ENCODE measurements at places on chromosomes 7 and 10. TPM values are rescaled to one million over a fixed set of nuclear protein-coding genes. Genes with fewer than 3 reads are reported as not detected.

DNA sequence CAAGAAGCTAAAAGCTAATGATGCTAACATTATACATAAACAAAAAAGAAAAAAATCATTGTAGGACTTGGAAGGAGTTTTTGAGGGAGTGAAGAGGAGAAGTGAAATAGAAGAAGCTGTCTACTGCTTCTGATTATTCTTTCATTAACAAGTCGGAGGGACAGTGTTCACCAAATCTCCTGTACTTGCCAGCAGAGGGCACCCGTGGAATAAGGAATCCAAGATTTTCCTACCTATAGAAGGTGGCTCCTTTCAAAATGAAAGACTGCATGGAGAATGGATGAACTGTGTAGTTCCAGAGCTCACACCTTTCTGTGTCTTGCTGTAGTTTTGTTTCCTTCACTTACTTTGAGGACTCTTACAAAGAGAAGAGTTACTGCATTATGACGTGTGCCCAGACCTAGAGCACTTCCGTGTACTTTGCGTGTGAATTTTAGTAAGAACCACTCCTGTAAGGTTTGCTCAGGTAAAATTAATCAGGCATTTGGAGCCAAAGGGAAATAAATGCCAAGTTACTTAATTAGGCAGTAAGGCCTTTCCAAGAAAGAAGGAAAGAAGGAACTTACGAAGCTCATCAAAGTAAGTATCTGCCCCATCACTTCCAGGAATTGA lies 145.1 kb downstream of the SEMA3D start:
- H3K4me3 ChIP-seq = no peak overlapping the region
- no peaks in the 10 kb centered on the region for H3K36me3 ChIP-seq
- no peak overlapping the region for H3K27ac ChIP-seq
- no peaks in the 10 kb centered on the region for H3K4me1 ChIP-seq

DNA sequence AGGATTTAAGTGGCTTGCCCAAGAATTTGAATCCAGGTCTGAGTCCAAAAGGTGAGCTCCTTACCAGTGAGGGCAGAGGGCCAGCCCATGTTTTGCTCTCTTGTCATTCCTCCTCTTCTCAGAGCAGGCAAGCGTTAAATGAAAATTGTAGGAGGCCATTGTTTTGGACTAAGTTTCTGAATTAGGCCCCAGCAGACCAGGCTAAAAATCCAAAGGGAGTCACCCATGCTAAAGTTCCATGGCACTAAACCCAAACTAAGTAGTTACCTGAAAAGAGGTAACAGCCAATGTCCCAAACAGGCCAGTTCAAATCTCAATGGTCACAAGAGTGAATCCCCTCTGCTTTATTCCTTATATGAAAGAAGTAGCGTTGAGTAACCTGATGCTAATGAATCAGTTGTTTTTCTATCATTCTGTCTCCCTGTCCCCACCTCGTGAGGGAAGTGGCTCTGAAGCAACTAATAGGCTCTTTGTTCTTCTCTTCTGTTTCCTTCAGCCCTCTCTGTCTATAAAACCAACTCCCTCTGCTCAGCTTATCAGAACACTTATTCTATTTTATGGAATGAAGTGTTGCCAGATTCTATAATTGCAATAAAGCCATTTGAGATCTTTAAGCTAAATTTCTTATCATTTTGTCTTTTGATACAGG lies 17.5 kb upstream of the CDH23 start:
- H3K27ac ChIP-seq = no peak overlapping the region
- H3K27me3 ChIP-seq = no peaks in the 10 kb centered on the region
- no peaks in the 10 kb centered on the region for H3K4me1 ChIP-seq
- no peak overlapping the region for H3K4me3 ChIP-seq
- H3K36me3 ChIP-seq = no peaks in the 10 kb centered on the region

DNA sequence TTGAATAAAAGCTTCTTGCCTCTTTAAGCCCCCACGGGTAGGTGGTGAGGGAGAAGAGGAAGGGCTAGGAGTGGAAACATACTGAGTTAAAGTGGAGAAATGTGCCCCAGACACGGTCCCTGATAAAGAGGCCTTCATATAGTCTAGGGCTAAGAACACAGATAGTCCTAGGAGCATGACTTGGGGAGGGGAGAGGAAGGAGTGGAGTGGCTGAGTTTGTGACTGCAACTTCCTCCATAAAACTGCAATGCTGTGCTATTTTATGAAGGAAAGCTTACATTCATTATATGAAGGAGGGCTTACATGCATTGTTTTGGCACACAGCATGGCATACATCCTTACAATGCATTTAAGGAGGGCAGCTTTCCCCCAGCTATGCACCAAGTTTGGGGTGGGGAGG lies 1129.4 kb upstream of the LRRTM3 start:
- no peak overlapping the region for H3K27ac ChIP-seq
- no peak for DNase-seq
- H3K27me3 ChIP-seq = no peaks in the 10 kb centered on the region
- H3K4me1 ChIP-seq = no peaks in the 10 kb centered on the region
- no peak overlapping the region for H3K4me3 ChIP-seq

GRCh38 chr10:74189999-74190421 lies 39.0 kb downstream of the ADK start:
- H3K27ac ChIP-seq = no peak overlapping the region
- DNase-seq = peak; percentile 80
- H3K4me3 ChIP-seq = no peak overlapping the region
- H3K36me3 ChIP-seq = no peaks in the 10 kb centered on the region
- no peaks in the 10 kb centered on the region for H3K4me1 ChIP-seq

DNA sequence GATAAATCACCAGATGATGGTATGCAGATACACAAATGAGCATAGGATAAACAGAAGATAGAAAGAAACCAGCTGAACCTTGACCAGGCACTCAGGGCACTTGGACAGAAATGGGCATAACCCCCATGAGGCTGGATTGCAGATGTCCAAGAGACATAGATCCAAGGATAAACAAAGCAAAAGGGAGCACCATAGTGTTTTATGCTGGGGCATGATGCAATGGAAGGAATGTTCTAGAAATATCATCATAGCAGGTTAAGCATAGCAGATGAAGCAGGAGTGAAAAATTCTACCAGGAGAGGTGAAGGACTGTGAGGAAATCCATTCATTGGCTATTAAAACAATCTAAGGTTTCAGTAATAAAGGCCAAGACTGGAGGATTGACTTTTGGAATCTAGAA lies 70.5 kb upstream of the TES start:
- peaks cover 14% of the 10 kb centered on the region for H3K4me1 ChIP-seq
- no peak overlapping the region for H3K27ac ChIP-seq
- H3K4me3 ChIP-seq = no peak overlapping the region
- peak; percentile 8 for DNase-seq
- no peaks in the 10 kb centered on the region for H3K36me3 ChIP-seq

GRCh38 chr10:110174816-110175215 lies 32.6 kb upstream of the MXI1 start:
- H3K27me3 ChIP-seq = no peaks in the 10 kb centered on the region
- H3K36me3 ChIP-seq = no peaks in the 10 kb centered on the region

DNA sequence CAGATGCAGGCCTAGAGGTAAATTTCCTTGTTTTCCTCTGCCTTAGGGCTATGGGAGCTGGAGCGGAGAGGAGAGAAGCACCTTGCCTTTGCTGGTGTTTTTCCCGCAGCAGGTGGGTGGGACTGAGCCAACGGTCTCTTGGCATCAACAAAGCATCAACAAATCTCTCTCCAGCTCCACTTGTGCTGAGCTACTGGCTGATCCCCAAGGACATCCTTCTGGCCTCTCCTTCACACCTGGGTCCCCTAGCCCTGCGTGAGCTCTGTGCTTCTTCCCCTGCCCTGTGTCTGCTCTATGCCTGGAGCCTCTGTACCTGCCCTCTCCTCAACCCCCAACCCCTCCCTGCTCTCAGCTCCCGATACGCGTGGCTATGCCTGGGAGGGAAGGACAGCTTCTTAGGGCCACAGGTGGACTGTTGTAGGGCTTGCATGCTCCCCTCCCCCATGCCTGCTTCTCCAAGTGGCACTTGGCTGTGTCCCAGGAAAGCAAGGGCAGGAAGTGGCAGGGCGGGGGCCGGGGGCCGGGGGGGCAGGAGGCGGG lies 3.2 kb upstream of the CLDN4 start:
- peaks cover 11% of the 10 kb centered on the region for H3K4me1 ChIP-seq
- no peak overlapping the region for H3K27ac ChIP-seq
- H3K4me3 ChIP-seq = no peak overlapping the region
- H3K27me3 ChIP-seq = no peaks in the 10 kb centered on the region
- H3K36me3 ChIP-seq = no peaks in the 10 kb centered on the region

GRCh38 chr10:35208536-35208935 lies 81.9 kb downstream of the CREM start:
- H3K4me3 ChIP-seq = no peak overlapping the region
- peaks cover 49% of the 10 kb centered on the region for H3K4me1 ChIP-seq
- peak overlapping the region; percentile 66 for H3K27ac ChIP-seq

GRCh38 chr10:50396491-50397311 lies 145.4 kb upstream of the ASAH2 start:
- no peaks in the 10 kb centered on the region for H3K27me3 ChIP-seq
- H3K27ac ChIP-seq = no peak overlapping the region
- H3K4me3 ChIP-seq = no peak overlapping the region
- no peaks in the 10 kb centered on the region for H3K36me3 ChIP-seq

- no peak overlapping the region for H3K4me3 ChIP-seq
- DNase-seq = no peak
- no peak overlapping the region for H3K27ac ChIP-seq
- peaks cover 5% of the 10 kb centered on the region for H3K4me1 ChIP-seq
Observed at GRCh38 chr10:49119746-49120145, 4.4 kb upstream of the VSTM4 start.

NUTM2A gene
- total RNA-seq = 3.0 TPM

ITGB8 gene
- total RNA-seq = 1.3 TPM

DDC gene
- not detected for total RNA-seq

Measured in cardiac muscle cell (in vitro differentiated cells and primary cell).